Right ventricle myocardium inferior (tissue), 1 donor: ENCODE measurements at places on chromosomes 1 and 21. TPM values are rescaled to one million over a fixed set of nuclear protein-coding genes. Genes with fewer than 3 reads are reported as not detected.

ACBD3 gene
- 27.4 TPM for total RNA-seq

GJA8 gene
- not detected for total RNA-seq

GRCh38 chr1:242811092-242811840, 286.8 kb upstream of the PLD5 start:
- DNase-seq = no peak

- no peak for DNase-seq
Measured at GRCh38 chr1:83555871-83556270, 443.1 kb downstream of the TTLL7 start.

GRCh38 chr1:200732438-200732837, 6.3 kb upstream of the CAMSAP2 start:
- DNase-seq = no peak

GRCh38 chr1:26913389-26913753, 404 bp downstream of the NR0B2 start:
- no peak for DNase-seq

GRCh38 chr1:173038875-173039554, 11.7 kb downstream of the TNFSF18 start:
- DNase-seq = no peak

DNA sequence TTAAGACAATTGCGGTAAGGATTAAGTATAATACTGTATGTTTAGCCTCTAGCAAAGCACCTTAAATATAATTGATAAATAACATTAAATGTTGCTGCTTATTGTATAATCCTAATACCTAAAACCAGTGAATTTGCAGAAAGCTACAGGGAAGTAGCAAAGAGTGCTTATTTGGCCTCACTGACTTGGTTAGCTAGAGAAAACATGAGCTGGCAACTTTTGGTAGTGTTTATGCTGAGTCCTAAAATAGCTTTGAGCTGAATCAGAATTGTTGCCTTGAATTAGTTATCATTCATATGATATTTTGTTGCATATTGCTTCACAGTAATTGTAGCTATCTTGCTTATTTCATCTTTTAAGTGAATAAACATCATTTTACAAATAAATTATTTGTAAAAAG, 3.5 kb downstream of the TRIM67 start:
- DNase-seq = no peak
